ENCODE measurements at places on chromosomes 12 and 14.

GRCh38 chr12:57750561-57751431 lies 1.3 kb downstream of the CDK4 start:
- DNase-seq = no peak

GRCh38 chr14:74863274-74863673 lies 12.7 kb downstream of the PROX2 start:
- DNase-seq = no peak

GRCh38 chr12:59627582-59627981 lies 31.8 kb downstream of the SLC16A7 start:
- DNase-seq = no peak

DNA sequence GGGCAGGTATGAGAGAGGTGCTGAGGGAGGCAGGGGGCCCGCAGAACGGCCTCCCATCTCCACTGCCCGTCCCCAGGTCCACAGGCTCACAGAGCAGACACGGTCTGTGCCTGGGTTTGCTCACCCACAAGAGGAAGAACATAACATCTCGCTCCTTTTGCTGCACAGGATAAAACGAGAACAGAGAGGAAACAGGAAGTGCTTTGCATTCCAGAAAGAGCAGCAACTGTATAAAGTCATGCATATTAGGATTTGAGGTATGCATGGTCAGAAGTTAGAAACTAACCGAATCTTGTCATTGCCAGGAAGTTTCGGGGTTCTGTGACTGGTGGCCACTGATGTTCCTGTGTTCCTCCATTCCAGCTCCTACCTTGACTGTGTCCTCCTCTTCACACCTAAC lies 25.0 kb downstream of the NTF3 start:
- DNase-seq = no peak
